ENCODE measurements at places on chromosomes 3 and 15. TPM values are rescaled to one million over a fixed set of nuclear protein-coding genes. Genes with fewer than 3 reads are reported as not detected.

DNA sequence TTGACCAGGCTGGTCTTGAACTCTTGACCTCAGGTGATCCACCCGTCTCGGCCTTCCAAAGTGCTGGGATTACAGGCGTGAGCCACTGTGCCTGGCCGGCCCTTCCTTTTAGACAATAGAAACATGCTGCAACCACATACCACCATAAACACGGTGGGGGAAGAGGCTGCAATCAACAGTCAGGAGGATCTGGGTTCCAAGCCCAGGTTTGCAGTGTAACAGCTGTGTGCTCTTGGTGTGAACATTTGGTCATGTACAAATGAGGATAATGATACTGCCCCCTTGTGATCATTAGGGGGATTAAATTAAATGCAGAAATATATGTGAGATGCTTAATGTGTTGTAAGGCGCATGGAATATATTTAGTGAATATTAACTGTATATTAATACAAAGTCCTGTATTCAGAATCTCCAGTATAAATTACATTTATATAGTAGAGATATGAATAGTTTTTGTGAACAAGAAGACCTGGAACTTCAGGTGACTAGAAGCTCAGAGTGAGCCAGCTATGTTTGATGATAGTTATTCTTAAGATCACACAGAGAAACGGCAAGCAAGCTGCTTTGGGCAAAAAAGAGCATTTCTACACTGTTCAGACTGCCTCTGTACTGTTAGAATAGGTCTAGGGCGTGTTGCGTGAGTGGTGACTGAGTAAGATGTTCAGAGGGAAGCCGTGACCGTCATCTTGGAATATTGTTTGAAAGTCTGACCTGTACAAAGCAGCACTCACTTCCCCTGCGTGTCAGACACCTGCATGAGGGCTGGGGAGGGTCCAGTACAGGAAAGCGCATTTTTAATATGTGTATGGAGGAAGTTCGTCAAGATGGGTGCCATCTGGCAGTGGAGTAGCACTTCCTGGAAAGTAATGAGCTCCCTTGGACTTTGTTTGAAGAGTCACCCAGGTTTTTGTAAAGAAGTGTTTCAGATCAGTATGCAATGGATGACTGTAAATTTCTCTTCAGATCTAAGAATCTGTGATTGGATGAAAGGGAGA is 125.8 kb downstream of the PGPEP1L start:
- no peak for DNase-seq

The LDHAL6B gene
- total RNA-seq: not detected

DNA sequence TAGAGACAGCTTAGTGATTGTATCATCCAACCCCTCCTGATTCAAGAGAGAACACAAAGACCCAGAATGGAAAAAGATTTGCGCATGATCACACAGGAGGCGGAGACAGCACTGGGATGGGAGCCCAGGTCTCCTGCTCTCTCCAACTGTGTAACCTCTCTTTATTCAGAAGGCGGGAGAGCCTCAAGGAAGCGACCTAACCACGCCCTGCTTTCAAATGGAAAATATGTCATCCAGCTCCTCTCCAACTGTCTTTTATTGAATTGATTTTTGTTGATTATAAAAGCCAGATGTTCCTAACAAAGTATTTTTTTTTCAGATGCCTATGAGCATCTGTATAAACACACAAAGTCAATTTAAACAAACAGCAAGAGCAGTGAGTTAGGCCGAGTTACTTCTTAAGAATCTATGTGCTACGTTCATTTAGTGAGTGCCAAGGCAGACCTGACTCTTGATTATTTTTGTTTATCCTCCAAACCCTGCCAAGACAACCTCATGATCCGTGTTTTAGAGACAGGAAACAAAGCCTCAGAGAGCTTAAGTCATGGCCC is 74.5 kb downstream of the BFSP2 start:
- peak; percentile 73 for DNase-seq

- no peak for DNase-seq
Measured at GRCh38 chr3:61141697-61142096, 109.6 kb downstream of the FHIT start.

DNA sequence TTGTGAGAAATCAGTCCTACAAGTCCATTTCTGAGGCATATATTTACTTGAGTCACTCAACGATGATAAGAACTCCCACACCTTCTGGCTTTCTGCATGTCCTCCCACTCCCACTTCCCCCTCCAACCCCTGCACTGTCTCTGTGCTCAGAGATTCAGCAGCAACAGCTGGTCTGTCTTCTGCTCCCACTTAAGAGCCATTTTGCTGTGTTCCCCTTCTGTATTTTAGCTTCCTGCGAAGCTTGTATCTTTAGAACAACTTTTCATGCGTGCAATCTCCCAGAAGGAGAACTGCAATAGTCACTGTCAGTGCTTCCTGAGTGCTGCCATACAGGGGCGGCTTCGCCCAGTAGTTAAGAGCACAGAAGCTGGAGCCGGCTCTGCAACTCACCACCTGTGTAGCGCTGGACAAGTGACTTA is 90.0 kb upstream of the SPATA12 start:
- DNase-seq: no peak

GRCh38 chr3:120286465-120286864 is 1.4 kb upstream of the GPR156 start:
- no peak for DNase-seq

The WDR72 gene
- 0.10 TPM for total RNA-seq

- DNase-seq: no peak
Measured at GRCh38 chr15:45425135-45425534, 46.8 kb upstream of the GATM start.

Data from left cardiac atrium (tissue), 4 donors.